Femur (tissue), 1 donor: ENCODE measurements at places on chromosomes 7 and 10.

- DNase-seq, result no peak
Measured at GRCh38 chr7:5870311-5870710, 10.3 kb upstream of the OCM start.

DNA sequence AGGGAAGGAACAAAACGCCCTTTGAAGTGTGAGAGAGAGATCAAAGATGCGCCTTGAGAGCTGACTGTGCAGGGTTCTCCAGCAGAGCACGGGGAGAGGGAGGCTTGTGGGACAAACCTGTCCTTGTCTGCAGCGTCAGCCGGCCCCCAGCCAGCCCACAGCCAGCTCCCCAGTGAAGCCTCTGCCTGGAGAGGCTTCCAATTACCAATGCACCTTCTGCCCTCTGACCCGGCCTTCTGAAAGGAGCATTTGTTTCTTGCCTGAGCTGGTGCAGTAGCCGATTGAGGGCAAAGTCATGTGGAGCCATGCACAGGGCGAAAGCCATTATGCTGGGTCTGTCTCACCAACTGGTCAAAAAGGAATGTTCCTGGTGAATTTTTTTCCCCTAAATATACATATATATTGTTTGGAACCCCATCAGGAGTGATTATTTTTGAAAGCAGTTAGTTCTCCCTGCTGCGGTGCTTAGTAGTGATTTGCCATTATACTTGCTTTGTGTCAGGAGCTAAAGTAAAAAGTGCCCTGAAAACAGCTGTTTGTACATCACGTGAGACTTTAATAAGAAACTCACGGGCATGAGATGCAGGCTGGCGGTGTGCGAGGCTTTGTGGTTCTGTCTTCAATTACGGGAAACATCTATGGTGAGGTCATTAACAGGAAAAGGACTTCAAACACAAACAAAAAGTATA, 268.6 kb downstream of the KLF6 start:
- no peak for DNase-seq

DNA sequence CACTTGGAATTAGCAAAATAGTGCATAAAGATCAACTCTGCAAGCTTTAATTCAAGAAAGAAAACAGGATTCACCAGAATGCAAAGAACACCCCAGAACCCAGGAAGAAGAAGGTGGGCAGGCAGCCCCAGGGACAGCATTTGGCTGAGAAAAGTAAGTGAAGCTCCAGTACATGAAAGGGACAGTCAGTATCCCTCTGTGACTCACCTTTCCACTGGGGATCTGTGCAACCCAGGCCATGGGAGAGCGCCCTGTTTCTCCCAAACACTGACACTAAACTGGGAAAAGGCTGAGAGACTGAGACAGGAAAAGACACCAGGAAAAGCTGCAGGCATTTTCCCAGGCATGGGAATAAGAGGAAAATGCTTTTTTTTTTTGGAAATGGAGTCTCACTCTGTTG, 28.2 kb downstream of the SNX13 start:
- DNase-seq, result no peak

DNA sequence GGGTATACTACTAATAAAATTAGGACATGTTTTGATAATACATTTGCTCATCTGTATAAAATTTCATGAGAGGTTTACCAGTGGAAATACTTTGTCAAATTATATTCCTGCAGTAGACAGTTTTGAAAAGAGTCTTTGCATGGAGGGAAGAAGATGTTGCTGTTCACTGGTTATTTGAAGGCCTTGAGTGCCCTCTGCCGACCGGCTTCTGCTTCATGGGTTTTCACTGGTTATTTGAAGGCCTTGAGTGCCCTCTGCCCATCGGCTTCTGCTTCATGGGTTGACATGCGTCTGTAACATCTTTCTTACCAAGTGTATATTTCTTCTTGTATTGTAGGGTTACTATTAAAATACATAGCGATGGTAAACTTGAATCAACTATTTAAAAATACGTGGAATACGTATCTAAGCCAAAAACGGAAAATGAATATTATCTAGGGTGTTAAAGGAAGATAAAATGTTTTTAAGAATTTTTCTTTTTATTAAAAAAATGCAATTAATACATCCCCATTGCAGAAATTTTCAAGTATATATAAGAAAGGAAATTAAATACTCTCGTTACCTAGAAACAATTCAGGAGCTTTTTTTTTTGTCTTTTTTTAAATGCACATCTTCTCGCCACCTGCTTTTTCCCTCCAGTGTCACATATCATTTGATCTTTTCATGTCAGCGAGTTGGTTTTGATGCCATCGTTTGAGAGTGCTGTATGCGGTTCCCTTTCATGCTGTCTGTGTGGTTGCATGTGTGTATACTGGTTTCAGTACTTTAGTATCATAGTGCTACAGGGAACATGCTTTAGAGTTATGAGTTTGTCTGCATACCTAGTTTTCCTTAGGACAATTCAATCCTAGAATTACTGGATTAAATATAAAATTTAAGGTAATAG, 73.4 kb downstream of the SHH start:
- DNase-seq, result peak; percentile 80

DNA sequence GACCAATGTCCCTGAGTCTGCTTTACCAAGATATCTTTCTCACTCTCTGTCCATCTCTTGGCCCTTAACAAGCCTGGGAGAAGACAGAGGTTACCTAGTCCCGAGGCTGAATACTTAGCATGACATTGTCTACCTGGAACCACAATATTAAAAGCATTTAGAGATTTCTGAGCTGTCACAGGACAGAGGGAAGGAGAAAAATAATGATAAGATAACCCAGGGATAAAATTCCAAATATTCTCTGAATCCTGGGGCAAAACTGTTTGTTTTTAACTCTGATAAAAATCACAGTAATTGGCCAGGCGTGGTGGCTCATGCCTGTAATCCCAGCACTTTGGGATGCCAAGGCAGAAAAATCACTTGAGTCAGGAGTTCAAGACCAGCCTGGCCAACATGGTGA, 12.0 kb upstream of the MAPK8 start:
- DNase-seq, result no peak

- no peak for DNase-seq
Measured at GRCh38 chr7:19752020-19752419, 21.4 kb downstream of the TMEM196 start.

- DNase-seq, result no peak
Measured at GRCh38 chr7:121620206-121620605, 224.1 kb upstream of the FAM3C start.

DNA sequence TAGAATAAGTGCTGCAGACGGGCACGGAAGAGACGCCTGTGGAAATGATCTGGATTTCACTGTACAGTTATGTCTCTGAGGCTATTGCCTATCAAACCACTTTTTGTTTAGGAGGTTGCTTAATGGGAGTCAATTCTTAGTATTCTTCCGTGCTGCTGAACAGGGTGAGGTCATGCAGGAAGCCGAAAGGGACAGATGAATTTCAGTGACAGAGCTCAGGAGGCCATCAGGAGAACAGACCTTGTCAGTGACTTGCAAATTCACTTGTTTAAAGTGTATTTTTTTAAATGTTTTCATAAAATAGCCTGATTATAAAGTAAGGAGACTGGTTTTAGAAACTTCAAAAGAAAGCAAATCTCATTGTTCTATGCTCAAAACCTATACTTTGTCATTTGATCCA, 58.9 kb downstream of the XRCC2 start:
- DNase-seq, result no peak

DNA sequence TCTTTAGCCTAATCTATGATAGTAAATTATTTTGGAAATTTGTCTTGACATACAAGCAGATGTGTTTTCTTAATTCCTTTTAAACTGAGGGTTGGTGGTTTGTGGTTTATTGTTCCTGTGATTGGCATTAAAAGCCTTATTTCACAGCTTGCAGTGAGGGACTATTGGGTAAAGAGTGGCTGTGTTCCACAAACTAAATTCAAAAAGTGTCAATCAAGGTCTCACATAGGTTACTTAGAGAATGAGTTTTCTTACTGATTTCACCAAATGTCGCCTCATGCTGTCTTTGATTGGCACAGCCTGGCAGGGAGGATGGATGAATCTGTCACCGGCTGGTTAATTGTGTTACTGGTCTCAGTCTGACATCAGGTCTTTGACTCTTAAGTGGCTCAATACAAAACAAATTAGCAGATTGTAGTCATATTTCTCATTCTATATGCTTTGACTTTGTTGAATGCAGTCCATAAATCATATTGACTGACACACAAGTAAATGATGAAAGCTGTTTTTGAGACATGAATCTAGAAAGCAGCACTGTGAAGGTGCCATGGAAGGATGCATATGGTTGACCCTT, 66.8 kb upstream of the CYP26C1 start:
- no peak for DNase-seq

- peak; percentile 42 for DNase-seq
Measured at GRCh38 chr7:23696916-23697441, 13.0 kb upstream of the STK31 start.

GRCh38 chr7:3464900-3465622, 164.0 kb downstream of the SDK1 start:
- no peak for DNase-seq

DNA sequence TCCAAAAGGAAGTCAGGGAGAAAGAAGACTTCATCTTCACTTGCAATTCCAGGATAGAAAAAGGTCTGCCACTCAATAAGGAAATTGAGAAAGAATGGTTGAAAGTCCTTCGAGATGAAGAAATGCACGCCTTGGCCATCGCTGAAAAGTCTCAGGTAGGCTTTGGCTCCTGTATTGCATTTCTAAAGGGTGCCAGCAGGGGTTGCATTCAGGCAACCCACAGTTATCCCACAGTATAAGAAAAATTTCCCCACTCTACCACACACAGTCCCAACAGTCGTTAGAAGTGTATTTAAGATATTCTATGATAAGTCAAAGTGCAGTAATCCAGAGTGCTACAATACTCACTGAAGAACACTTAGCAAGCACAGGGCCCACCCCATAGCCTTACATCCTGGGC, 93.4 kb upstream of the FGL2 start:
- no peak for DNase-seq

DNA sequence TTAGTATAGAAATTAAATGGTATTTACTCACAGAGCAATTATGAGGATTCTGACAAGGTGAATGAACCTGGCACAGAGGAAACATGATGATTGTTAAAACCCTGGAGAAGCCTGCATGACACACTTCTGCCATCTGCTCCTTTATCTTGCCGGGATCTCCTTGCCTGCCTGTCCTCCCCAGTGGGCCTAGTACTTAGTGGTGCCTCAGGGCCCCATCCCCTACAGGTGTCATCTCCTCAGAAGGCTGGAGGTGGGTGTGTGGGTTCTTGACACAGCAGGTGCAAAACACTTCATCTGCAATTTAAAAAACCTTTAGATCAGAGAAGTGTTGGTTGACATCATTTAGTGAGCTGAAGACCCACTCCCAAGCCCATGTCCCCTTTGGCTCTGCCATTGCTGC, 261.2 kb downstream of the ADRA2A start:
- DNase-seq, result no peak

DNA sequence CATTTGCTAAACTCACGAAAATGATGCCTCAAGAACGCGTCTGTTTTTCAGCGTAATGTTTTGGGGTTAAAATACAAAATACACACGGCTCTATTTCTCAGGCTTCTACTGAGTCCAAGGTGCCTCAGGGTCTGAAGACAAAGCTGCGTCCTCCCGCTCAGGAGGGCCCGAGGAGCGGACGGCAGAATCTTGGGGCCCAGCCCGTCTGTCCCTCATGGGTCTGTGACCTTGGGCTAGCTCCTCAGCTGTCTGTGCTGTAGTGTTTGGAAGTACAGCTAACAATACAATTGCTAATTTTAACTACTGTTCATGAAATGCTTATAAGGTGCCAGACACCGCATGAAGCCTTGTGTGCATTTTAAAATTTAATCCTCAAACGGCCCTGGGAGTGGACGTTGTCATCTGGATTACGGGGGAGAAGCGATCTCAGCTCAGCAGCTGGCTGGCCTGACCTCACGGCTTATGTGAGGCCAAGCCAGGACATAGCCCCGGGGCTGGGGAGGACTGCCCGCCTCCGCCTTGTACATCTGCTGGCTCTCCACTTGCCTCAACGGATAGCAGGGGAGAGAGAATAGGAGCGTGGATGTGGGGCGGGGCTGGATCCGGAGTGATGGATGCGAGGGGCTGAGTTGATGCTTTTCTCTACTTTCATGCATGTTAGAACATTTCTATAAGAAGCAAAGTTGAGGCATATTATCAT, 357.4 kb downstream of the GLRX3 start:
- peak; percentile 31 for DNase-seq

DNA sequence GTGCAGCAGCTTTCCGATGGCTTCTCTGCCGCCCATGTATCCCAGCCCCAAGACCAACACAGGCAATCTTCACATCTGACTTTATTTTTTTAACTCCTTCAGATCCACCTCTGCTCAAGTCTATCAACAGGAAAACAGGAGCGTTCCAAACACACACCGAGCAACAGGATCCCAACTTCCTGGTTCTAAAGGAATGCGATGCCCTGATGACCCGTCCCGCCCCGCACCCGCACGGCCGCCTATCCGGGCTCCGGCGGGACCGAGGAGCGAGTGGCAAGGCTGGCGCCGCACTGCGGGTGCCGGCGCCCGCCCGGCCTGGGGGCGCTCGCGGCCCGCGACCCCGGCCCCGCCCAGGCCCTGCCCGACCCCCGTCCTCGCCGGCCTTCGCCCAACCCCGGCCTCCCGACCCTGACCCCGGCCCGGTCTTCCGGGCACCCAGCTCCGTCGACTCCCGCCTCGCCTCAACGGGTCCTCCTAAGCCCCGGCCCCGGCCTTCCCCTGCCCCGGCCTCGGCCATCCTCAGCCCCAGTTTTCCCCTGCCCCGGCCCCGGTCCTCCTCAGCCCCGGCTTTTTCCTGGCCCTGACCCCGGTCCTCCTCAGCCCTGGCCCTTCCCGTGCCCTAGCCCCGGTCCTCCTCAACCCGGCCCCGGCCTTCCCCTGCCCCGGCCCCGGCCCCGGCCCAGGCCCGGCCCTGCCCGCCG, 730 bp downstream of the LARP4B start:
- DNase-seq, result peak; percentile 50

DNA sequence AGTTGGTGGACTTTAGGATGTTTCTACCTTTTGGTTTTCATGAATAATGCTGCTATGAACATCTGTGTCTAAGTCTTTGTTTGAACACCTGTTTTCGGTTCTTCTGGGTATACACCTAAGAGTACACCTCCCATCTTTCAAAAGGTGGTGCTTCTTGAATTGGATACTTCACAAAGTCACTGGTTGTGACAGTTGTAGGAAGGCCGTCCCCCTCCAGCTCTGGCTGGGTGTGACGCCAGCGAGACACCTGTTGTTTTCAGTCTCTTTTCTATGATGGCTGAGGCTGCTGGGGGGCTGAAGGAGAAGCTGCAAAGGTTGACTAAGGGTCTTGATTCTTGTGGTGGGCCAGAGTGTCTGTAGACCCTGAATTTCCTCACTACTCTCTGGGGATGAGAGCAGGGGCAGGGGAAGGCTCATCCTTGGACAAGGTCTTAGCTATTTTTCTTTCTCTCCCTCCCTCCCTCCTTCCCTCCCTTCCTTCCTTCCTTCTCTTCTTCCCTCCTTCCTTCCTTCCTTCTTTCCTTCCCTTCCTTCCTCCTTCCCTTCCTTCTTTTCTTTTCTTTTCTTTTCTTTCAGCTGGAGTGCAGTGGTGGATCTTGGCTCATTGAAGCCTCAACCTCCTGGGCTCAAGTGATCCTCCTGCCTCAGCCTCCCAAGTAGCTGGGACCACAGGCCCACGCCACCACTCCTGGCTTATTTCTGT, 5.6 kb downstream of the NEURL1 start:
- peak; percentile 22 for DNase-seq
